Effector memory CD8-positive, alpha-beta T cell (primary cell): ENCODE measurements at places on chromosomes 5 and 9.

DNA sequence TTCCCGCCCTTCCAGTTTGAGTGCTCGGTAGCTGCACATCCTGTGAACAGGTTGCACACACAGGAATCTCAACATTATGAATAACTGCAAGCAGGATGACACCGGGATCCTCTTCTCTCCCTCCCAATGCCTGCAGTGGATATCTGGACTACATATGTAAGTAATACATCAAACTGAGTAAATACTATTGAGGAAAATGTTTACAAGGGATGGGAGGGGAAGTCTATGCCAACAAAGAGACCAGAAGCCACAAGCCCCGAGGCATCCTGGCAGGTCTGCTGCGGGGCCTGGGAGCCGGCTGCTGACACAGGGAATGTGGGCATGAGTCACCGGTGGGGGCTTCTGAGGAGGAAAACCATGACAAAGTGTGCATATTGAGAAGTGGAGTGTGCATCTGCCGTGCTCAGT, 8.6 kb upstream of the ANKRD33B start:
- no peak overlapping the region for H3K4me3 ChIP-seq
- no peak for DNase-seq
- peaks cover 16% of the 10 kb centered on the region for H3K4me1 ChIP-seq
- peaks cover 5% of the 10 kb centered on the region for H3K36me3 ChIP-seq
- H3K27ac ChIP-seq, result no peak overlapping the region
- peaks cover 17% of the 10 kb centered on the region for H3K27me3 ChIP-seq

GRCh38 chr9:37998881-37999587, 70.0 kb downstream of the SHB start:
- DNase-seq, result no peak
- peaks cover 18% of the 10 kb centered on the region for H3K4me1 ChIP-seq
- H3K36me3 ChIP-seq, result no peaks in the 10 kb centered on the region
- H3K27me3 ChIP-seq, result peaks cover 16% of the 10 kb centered on the region
- no peak overlapping the region for H3K27ac ChIP-seq

GRCh38 chr9:82466616-82467260, 478.2 kb downstream of the SPATA31D1 start:
- H3K27ac ChIP-seq, result no peak overlapping the region
- DNase-seq, result no peak
- H3K4me1 ChIP-seq, result no peaks in the 10 kb centered on the region

GRCh38 chr9:134993416-134993815, 75.7 kb upstream of the FCN1 start:
- no peaks in the 10 kb centered on the region for H3K36me3 ChIP-seq
- no peak overlapping the region for H3K27ac ChIP-seq
- no peak overlapping the region for H3K4me3 ChIP-seq
- H3K4me1 ChIP-seq, result no peaks in the 10 kb centered on the region

GRCh38 chr5:134124289-134125038, 10.0 kb downstream of the TCF7 start:
- peaks cover 87% of the 10 kb centered on the region for H3K4me1 ChIP-seq
- DNase-seq, result no peak
- H3K4me3 ChIP-seq, result peak overlapping the region; percentile 81
- peak overlapping the region; percentile 95 for H3K27ac ChIP-seq

DNA sequence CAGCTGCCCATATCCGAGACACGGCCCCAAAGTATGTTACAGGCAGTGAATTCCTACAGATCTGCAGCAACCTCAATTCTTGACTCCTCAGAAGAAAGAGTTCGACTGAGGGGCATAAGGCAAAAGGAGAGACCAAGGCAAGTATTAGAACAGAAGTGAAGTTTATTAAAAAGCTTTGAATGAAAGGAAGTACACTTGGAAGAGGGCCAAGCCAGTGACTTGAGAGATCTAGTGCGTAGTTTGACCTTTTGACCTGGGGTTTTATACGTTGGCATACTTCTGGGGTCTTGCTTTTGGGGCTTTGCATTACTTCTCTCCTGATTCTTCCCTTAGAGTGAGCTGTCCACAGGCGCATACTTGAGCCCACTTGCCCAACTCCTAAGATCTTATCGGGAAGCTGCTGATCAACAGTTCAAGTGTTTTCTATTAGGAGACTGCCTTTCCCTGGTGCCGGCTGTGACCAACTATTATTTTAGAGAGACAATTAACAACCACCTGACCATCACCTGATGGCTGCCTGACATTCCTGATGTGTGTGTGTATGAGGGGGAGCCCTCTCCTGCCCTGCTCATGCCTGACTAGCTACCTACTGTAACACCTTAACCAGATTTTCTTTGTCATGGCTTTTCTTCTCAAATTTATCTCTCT, 1.5 kb upstream of the DEPDC1B start:
- H3K36me3 ChIP-seq, result peaks cover 8% of the 10 kb centered on the region
- H3K27me3 ChIP-seq, result no peaks in the 10 kb centered on the region
- H3K4me3 ChIP-seq, result no peak overlapping the region

- H3K4me3 ChIP-seq, result no peak overlapping the region
- peak; percentile 61 for DNase-seq
- H3K4me1 ChIP-seq, result no peaks in the 10 kb centered on the region
These were observed 83.9 kb upstream of the GRAMD2B start for GRCh38 chr5:126339215-126339805.

GRCh38 chr9:111872886-111873285, 23.7 kb upstream of the UGCG start:
- no peaks in the 10 kb centered on the region for H3K27me3 ChIP-seq
- no peak overlapping the region for H3K4me3 ChIP-seq
- no peaks in the 10 kb centered on the region for H3K4me1 ChIP-seq
- no peak overlapping the region for H3K27ac ChIP-seq

GRCh38 chr5:56126487-56127179, 106.5 kb downstream of the ANKRD55 start:
- H3K27ac ChIP-seq, result no peak overlapping the region
- peaks cover 23% of the 10 kb centered on the region for H3K27me3 ChIP-seq
- no peak overlapping the region for H3K4me3 ChIP-seq
- H3K4me1 ChIP-seq, result no peaks in the 10 kb centered on the region
- no peaks in the 10 kb centered on the region for H3K36me3 ChIP-seq

- no peak overlapping the region for H3K4me3 ChIP-seq
- peaks cover 3% of the 10 kb centered on the region for H3K4me1 ChIP-seq
- no peak overlapping the region for H3K27ac ChIP-seq
- no peaks in the 10 kb centered on the region for H3K36me3 ChIP-seq
- no peak for DNase-seq
These were observed 4.6 kb downstream of the MYO10 start for GRCh38 chr5:16931334-16932110.

GRCh38 chr5:83492331-83492730, 20.8 kb downstream of the VCAN start:
- no peaks in the 10 kb centered on the region for H3K4me1 ChIP-seq
- H3K36me3 ChIP-seq, result no peaks in the 10 kb centered on the region
- peaks cover 7% of the 10 kb centered on the region for H3K27me3 ChIP-seq
- no peak overlapping the region for H3K4me3 ChIP-seq
- no peak for DNase-seq
- no peak overlapping the region for H3K27ac ChIP-seq

GRCh38 chr9:75156858-75157257, 68.5 kb downstream of the OSTF1 start:
- H3K4me1 ChIP-seq, result peaks cover 30% of the 10 kb centered on the region
- H3K27me3 ChIP-seq, result no peaks in the 10 kb centered on the region
- DNase-seq, result no peak
- peak overlapping the region; percentile 85 for H3K27ac ChIP-seq
- peak overlapping the region; percentile 51 for H3K4me3 ChIP-seq

GRCh38 chr9:133556354-133556753, 21.9 kb downstream of the ADAMTSL2 start:
- H3K4me1 ChIP-seq, result peaks cover 5% of the 10 kb centered on the region
- DNase-seq, result no peak
- H3K27ac ChIP-seq, result no peak overlapping the region

- no peaks in the 10 kb centered on the region for H3K36me3 ChIP-seq
- H3K4me3 ChIP-seq, result no peak overlapping the region
- H3K4me1 ChIP-seq, result no peaks in the 10 kb centered on the region
- H3K27ac ChIP-seq, result no peak overlapping the region
- no peaks in the 10 kb centered on the region for H3K27me3 ChIP-seq
These were observed 35.0 kb upstream of the RIC1 start for GRCh38 chr9:5593904-5594303.

- no peaks in the 10 kb centered on the region for H3K27me3 ChIP-seq
- no peak overlapping the region for H3K4me3 ChIP-seq
- H3K4me1 ChIP-seq, result peaks cover 8% of the 10 kb centered on the region
- H3K36me3 ChIP-seq, result peaks cover 20% of the 10 kb centered on the region
- no peak overlapping the region for H3K27ac ChIP-seq
These were observed 129.2 kb downstream of the MED27 start for GRCh38 chr9:131950487-131950886.

GRCh38 chr9:91145496-91145895, 216.2 kb downstream of the AUH start:
- no peak overlapping the region for H3K4me3 ChIP-seq
- H3K27me3 ChIP-seq, result no peaks in the 10 kb centered on the region
- DNase-seq, result no peak

GRCh38 chr5:87400305-87400899, 12.3 kb downstream of the CCNH start:
- H3K36me3 ChIP-seq, result peaks cover 93% of the 10 kb centered on the region
- no peak overlapping the region for H3K4me3 ChIP-seq
- no peaks in the 10 kb centered on the region for H3K27me3 ChIP-seq
- DNase-seq, result no peak
- H3K4me1 ChIP-seq, result peaks cover 8% of the 10 kb centered on the region

DNA sequence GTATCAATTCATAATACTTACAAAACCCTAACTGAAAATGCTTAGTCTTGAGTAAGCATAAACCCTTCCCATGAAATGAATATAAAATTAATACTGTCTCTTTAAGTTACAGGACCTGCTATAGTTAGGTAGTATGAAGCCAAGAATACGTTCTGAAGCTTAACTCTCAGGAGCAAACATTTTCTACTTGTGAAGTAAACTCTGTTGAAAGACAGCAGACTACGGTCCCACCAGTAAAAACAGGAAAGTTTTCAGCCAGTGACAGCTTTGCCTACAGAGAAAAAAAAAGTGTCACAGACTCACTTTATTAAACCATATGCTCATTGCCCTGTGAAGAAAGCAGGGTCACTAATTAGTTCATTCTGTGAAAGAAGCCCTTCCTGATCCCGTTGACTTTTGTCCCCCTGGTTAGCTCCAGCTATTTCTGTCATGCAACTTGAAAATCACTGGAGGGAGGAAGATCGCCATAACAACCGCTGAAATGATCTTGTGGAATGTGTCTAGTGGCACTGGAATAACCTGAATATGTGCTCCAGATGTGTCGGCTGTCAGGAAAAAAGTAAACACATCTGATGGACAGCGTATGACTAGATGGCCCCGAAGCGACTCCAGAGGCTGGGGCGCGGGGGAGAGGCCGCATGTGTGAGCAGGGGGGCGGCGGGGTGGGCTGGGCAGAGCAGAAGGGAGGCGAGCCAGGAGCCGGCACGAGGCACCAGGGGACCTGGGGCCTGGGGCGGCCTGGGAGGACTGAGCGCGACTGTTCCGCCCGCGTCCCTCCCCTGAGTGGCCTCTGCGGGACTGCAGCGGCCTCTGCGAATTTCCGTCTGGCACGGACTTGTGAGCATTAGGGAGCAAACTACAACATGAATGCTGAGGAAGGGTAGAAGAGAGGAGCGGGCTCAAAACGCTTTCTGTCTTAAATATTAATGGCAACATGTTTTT, 41.9 kb downstream of the BNC2 start:
- no peaks in the 10 kb centered on the region for H3K4me1 ChIP-seq
- H3K27me3 ChIP-seq, result no peaks in the 10 kb centered on the region
- H3K36me3 ChIP-seq, result no peaks in the 10 kb centered on the region
- DNase-seq, result no peak
- H3K4me3 ChIP-seq, result no peak overlapping the region

- no peak overlapping the region for H3K4me3 ChIP-seq
- no peaks in the 10 kb centered on the region for H3K4me1 ChIP-seq
- H3K27ac ChIP-seq, result no peak overlapping the region
- no peaks in the 10 kb centered on the region for H3K36me3 ChIP-seq
These were observed 97.5 kb downstream of the CETN3 start for GRCh38 chr5:90312027-90312426.

GRCh38 chr5:181193656-181194055, 11.3 kb downstream of the TRIM7 start:
- DNase-seq, result no peak
- peaks cover 10% of the 10 kb centered on the region for H3K27me3 ChIP-seq
- H3K4me3 ChIP-seq, result no peak overlapping the region

DNA sequence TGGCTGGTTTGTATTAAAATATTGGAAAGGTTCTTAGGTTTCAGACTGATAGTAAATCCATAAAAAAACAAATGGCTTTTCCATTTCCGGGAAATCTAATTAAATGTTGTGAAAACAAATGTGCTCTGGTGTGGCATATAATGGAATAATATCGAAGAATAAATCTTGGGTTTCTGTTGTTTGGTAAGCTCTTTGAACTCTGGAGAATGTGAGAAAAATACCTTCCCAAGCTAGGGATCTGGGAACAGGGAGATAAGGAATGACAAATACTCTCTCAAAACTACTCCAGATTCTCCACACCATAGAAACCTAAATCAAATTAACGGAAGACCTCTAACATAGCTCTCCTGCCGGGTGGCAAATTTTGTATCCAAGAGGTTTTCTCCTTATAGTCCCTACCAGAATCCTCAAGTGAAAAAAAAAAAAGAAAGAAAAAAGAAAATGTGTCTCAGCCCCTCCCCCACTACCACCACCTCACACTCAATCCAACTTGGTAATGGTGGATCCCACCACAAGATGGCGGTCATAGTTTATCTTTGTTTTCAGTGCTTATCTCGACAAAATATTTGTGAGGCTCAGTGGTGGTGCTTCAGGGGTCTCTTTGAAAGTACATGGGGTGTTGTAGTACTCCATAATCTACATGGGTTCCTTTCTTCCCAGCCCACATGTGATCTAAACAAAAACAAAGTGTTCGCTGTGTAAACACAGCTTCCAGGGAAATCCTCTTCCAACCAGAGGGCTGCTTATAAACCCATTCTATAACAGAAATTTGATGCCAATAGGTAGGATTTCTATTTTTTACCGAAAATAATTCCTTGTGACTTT, 54.5 kb upstream of the FST start:
- peak; percentile 3 for DNase-seq
- no peak overlapping the region for H3K27ac ChIP-seq
- no peaks in the 10 kb centered on the region for H3K4me1 ChIP-seq
- no peaks in the 10 kb centered on the region for H3K36me3 ChIP-seq
- H3K27me3 ChIP-seq, result peaks cover 21% of the 10 kb centered on the region
- H3K4me3 ChIP-seq, result no peak overlapping the region

DNA sequence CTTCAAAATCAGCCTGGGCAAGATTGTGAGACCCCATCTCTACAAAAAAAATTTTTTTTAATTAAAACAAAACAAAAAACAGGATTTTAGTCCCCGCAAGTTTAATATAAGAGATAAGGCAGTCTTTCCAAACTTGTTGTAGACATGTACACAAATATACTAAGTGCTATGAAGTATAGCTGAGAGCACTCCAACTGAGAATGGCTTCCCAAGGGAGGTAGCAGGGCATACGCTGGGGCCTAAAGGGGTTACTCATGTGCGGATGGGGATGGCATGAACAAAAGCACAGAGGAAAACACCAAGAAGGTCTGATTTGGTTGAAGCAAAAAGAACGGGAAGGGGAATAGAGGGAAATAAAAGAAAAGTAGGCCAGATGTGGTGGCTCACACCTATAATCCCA, 21.1 kb downstream of the SAR1B start:
- H3K36me3 ChIP-seq, result peaks cover 96% of the 10 kb centered on the region
- DNase-seq, result no peak
- H3K27me3 ChIP-seq, result no peaks in the 10 kb centered on the region
- no peak overlapping the region for H3K4me3 ChIP-seq
